ENCODE measurements at places on chromosomes 6 and 20. TPM values are rescaled to one million over a fixed set of nuclear protein-coding genes. Genes with fewer than 3 reads are reported as not detected.

DNA sequence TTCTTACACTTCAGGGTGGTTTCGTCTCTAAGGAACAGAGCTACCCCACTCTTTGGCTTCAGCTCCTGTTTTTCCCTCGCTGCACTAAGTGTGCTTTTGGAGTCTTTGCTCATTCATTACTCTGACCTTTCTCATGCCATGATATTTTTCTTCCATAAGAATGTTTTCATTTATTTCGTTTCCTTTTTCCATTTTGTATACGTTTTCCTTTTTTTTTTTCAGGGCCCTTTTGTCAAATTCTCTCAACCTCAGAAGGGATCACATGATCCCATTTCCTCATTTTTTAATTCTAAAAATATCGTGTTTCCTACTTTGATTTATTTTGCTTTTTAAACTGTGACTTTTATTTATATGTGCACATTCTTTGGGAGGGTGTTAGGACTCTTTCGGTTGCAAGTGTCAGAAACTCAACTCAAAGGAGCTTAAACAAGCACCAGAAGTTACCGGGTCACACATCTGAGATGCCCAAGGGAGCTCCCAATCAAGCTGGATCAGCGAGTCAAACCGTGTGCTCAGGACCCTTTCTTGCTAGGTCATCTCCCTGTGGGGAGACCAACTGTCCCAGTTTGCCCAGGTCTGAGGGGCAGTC is 40.6 kb downstream of the GCNT2 start:
- no peak overlapping the region for H3K27ac ChIP-seq
- no peaks in the 10 kb centered on the region for H3K27me3 ChIP-seq
- no peak for DNase-seq
- H3K4me1 ChIP-seq = no peaks in the 10 kb centered on the region
- H3K4me3 ChIP-seq = no peak overlapping the region

GRCh38 chr20:38680500-38681306 is 43.6 kb upstream of the SLC32A1 start:
- no peaks in the 10 kb centered on the region for H3K4me1 ChIP-seq
- no peak overlapping the region for H3K4me3 ChIP-seq
- no peaks in the 10 kb centered on the region for H3K27me3 ChIP-seq
- H3K27ac ChIP-seq = no peak overlapping the region
- no peak for DNase-seq

GRCh38 chr6:15892369-15892768 is 229.5 kb upstream of the DTNBP1 start:
- no peak for DNase-seq
- H3K27me3 ChIP-seq = no peaks in the 10 kb centered on the region
- H3K4me1 ChIP-seq = no peaks in the 10 kb centered on the region
- H3K36me3 ChIP-seq = no peaks in the 10 kb centered on the region
- H3K4me3 ChIP-seq = no peak overlapping the region
- no peak overlapping the region for H3K27ac ChIP-seq

The NDUFAF4 gene
- total RNA-seq = 76.5 TPM

DNA sequence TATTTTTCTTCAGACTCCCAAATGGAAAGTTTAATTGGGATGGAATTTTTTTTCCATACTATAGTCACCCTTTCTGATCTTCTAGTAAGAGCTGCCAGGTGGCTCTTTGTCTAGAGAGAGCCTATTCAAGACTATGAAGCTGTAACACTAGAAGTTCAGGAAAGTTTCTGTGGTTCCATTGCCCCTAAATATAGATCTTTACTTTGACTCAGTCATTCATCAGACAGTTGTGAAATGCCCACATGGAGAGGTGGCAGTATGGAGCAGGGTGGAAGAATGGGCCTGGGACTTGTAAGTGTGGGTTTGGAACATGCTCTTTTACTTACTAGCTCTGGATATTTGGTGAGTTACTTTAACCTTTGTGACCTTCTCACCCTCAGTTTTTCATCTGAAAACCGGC is 87.8 kb downstream of the CTNNBL1 start:
- H3K4me3 ChIP-seq = no peak overlapping the region
- H3K36me3 ChIP-seq = peaks cover 7% of the 10 kb centered on the region
- no peak overlapping the region for H3K27ac ChIP-seq
- no peaks in the 10 kb centered on the region for H3K4me1 ChIP-seq
- no peaks in the 10 kb centered on the region for H3K27me3 ChIP-seq

DNA sequence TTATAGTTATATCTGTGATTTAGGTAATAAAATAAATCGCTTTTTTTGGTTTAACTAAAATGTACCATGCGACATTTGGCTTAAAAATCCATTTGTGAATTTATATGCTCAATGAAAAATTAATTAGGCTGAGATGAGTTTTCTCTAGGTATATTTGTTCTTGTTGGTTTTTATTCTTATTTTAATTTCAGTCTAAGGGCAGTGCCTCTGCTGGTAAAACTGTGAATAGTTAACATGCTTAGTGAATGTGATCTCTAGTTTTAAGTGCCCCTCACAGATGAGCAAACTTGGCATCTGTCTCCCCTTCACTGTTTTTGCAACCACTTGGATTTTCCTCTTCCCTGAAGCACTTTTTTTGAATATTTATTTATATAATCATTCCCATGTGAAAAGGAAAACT is 822.7 kb downstream of the GRIK2 start:
- no peak overlapping the region for H3K27ac ChIP-seq
- H3K27me3 ChIP-seq = no peaks in the 10 kb centered on the region
- H3K4me3 ChIP-seq = no peak overlapping the region
- no peaks in the 10 kb centered on the region for H3K36me3 ChIP-seq

- peaks cover 28% of the 10 kb centered on the region for H3K4me1 ChIP-seq
- no peak for DNase-seq
- no peak overlapping the region for H3K27ac ChIP-seq
- H3K4me3 ChIP-seq = no peak overlapping the region
- no peaks in the 10 kb centered on the region for H3K27me3 ChIP-seq
- no peaks in the 10 kb centered on the region for H3K36me3 ChIP-seq
These were observed 41.0 kb downstream of the QKI start for GRCh38 chr6:163455552-163455951.

The COL21A1 gene
- total RNA-seq = not detected

DNA sequence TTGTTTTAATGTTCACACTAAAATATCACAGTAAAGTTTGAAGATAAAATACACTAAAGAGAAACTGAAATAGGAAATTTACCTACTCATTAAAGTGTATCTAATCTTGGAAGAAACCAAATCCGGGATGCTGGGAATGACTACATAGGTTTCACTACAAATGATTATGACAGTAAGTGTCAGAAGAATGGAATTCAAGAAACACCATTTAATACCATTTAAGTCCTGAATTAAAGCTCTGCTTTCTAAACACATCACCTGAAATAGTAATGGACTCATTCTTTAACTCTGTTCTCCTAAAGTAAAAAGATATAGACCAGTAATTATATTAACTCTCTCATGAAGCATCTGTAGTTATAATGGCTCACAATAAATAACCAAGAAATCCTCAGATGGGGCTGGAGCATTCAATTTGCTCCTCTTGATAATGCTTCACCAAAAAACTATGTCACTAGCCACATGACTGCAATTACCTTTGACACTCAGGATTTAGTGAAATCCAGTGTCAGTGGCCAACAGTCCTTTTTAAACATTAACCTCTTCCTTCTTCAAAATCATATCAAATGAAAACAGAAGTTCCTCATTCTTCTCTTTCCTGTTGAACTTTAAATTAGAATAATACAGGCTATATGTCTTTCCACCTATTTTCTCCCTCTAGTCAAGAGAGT is 41.4 kb downstream of the MAP7 start:
- H3K4me3 ChIP-seq = no peak overlapping the region
- H3K27me3 ChIP-seq = no peaks in the 10 kb centered on the region
- H3K27ac ChIP-seq = no peak overlapping the region
- DNase-seq = no peak
- H3K36me3 ChIP-seq = no peaks in the 10 kb centered on the region
- H3K4me1 ChIP-seq = no peaks in the 10 kb centered on the region

DNA sequence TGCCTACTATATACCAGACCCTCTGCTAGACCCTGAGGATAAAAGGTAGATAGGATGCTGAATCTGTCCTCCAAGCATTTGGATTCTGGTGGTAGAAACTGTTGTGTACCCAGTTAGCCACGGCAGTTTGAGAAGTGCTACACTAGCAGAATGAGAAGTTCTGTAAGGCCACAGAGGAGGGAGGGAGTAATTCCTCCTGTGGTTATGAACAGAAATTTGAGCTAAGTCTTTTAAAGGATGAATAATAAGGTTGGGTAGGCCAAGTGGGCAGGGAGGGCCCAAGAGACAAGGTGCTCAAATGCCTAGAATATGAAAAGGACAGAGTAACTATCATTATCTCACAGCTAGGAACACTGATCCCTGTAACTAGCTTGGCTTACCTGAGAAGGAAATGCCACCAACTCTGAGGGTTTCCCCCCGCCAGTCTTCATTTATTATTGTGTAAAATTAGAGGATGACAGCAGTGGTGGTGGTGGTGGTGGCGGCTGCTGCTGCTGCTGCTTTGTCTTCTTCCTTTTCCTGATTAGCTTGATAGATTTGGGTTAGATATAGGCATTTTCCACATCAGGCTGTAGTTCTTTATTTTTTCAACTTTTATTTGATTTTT is 243.3 kb downstream of the PRL start:
- no peaks in the 10 kb centered on the region for H3K4me1 ChIP-seq
- H3K36me3 ChIP-seq = no peaks in the 10 kb centered on the region
- no peak overlapping the region for H3K4me3 ChIP-seq
- H3K27me3 ChIP-seq = no peaks in the 10 kb centered on the region
- no peak overlapping the region for H3K27ac ChIP-seq

DNA sequence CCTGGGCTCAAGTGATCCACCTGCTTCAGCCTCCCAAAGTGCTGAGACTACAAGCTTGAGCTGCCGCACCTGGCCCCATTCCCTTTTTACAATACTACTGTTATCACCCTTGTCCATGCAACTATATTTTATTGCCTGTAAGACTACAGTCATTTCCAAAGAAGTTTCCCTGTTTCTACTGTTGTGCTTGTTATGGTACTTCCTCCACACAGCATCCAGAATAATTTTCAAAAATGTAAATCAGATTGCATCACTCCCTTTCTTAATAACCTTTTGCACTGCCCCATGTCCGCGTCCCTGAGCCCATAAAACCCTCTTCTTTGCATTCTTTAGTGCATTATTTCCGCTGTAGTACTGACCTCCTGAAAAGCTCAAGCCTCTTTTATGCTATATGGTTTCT is 128.9 kb upstream of the AKIRIN2 start:
- no peak for DNase-seq
- no peak overlapping the region for H3K4me3 ChIP-seq
- no peaks in the 10 kb centered on the region for H3K4me1 ChIP-seq
- H3K27ac ChIP-seq = no peak overlapping the region
- H3K27me3 ChIP-seq = no peaks in the 10 kb centered on the region
- H3K36me3 ChIP-seq = no peaks in the 10 kb centered on the region

The PRRT1 gene
- total RNA-seq = 0.35 TPM

GRCh38 chr20:1660246-1660645 is 2.7 kb upstream of the SIRPG start:
- no peaks in the 10 kb centered on the region for H3K36me3 ChIP-seq
- H3K27ac ChIP-seq = no peak overlapping the region
- H3K27me3 ChIP-seq = no peaks in the 10 kb centered on the region
- H3K4me1 ChIP-seq = peaks cover 84% of the 10 kb centered on the region
